ENCODE measurements at places on chromosomes 13 and 19.

- no peak for DNase-seq
Observed at GRCh38 chr19:14516048-14516534, 2.1 kb downstream of the DNAJB1 start.

GRCh38 chr13:75547917-75548316, 1.7 kb upstream of the UCHL3 start:
- DNase-seq = no peak

DNA sequence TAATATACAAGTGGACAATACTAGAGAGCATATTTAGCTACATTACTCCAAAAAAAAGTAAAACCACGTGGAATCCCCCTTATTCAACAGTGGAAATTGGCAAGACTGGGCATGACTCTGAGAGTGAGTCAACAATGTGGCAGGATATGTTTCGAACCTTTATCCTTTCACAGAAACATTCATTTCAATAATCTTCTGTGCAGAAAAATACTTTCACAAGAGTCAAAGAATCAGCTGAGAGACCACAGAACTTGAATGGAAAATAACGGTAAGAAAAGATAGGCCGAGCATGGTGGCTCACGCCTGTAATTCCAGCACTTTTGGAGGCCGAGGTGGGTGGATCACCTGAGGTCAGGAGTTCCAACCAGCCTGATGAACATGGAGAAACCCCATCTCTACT, 25.1 kb upstream of the CD70 start:
- no peak for DNase-seq

GRCh38 chr13:27128825-27129627, 42.6 kb downstream of the USP12 start:
- no peak for DNase-seq

DNA sequence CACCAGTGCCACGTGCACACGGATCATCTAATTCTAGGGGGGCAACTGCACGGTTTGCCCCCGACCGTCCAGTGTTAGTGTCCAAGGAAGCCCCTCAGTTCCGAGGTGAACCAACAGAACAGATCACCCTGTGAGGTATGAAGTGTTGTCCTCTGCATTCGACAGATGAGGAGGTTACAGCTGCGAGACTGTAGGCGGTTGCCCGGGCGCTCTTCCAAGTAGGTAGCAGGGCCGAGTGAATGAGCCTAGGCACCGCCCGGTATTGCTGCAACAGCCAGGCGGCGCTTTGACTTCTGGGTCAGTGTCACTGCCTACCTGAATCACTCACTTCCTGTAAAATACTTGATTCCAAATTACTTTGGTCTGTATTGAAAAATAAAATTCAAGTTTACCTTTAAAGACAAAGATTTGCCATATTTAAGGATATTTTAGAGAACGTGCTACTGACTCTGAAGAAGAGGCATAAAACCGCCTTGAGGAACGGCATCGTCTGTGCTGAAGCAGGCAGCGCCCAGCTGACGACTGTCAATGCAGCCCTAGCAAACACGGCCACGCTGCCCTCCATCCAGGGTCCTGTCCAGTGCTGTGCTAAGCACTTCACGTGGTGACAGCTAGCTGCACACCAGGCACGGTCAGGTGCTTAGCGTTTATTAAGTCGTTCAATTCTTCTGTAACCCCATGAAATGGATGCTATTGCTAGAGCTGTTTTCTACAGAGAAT, 19.3 kb upstream of the RASA3 start:
- DNase-seq = no peak

DNA sequence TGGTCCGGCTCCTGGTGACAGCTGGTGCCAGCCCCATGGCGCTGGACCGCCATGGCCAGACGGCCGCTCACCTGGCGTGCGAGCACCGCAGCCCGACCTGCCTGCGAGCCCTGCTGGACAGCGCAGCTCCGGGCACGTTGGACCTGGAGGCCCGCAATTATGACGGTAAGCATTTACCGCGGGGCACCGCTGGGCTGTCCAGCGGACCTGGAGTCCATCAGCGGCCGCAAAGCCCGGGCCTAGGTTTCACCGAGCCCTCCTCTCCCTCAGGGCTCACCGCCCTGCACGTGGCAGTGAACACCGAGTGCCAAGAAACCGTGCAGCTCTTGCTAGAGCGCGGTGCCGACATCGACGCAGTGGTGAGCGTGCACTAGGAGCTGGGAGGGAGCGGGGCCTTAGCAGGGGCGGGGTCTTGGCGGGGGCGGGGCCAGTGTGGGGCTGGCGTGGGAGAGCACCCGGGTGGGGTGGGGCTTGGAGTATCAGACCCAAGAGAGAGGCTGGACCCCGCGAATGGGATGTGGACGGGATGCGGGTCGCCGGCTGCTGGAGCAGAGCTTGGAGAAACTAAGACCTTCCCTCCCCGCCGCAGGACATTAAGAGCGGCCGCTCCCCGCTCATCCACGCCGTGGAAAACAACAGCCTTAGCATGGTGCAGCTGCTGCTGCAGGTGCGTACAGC, 8.7 kb downstream of the BCL3 start:
- DNase-seq = no peak

DNA sequence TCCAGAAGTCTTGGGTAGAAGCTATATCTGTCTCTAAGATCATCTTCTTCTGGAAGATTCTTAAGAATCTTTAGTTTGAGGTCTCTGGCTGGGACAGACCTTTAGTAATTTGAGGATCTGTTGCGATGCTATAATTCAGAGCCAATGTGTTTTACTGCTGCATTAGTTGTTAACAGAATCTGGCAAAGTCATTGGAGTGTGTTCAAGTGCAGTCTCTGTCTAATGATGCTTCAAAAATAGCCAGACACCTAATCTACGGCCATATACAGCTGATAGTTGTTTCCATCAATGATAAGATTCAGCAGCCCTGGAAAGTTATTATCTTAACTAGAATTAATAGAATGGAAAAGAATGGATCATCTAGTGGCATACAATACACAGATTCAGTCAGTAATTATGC, 72.6 kb downstream of the CDK8 start:
- no peak for DNase-seq

DNA sequence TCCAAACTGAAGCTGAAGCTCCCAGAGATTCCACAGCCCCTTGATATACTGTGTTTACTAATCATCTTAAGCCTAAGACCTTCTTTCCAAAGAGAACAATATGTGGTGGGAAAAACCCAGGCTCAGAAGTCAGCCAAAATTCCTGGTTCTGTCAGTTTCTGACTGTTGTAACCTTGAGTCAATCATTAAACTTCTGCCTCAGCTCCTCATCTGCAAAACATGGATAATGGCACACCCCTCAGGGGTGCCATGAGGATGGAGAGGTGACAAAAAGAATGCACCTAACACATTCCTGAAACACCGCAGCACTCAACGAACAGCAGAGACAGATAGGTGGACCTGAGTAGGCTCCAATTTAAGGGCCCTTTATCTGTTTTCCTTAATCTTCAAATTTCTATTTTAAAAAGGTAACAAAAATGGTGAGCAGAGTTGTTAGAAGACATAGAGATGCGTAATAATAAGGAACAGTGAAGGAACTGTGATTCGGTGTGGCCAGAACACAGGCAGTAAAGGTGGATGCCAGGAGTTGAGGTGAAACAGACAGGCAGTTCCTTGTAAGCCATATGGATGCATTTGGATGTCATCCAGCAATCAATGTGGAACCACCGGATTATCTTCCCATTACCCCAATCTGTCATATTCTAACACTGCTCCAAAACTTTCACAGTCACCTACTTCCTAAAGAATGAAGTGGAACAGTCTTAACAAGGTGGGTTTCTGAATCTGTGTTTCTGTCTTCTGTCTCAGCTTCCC, 56.6 kb upstream of the DOCK9 start:
- no peak for DNase-seq

DNA sequence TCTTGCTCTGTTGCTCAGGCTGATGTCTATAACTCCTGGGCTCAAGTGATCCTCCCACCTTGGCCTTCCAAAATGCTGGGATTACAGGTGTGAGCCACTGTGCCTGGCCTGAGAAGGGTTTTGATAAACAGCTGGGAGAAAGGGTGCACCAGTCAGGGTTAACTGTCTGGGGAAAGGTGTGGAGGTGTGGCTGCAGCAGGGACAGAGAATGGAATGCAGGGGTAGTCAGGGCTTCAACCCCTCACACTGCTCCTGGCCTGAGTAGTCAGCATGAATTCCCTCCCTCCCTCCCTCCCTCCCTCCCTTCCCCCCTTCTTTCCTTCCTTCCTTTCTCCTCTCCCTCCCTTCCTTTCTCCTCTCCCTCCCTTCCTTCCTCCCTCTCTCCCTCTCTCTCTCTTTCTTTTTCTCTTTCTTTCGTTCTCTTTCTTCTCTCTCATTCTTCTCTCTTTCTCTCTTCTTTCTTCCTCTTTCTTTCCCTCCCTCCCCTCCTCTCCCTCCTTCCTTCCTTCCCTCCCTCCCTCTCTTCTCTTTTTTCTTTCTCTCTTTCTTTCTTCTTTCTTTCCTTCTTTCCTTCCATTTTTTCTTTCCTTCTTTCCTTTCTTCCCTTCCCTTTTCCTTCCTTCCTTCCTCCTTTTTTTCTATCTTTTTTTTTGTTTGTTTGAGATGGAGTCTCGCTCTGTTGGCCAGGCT, 16.0 kb downstream of the MYO1F start:
- no peak for DNase-seq

DNA sequence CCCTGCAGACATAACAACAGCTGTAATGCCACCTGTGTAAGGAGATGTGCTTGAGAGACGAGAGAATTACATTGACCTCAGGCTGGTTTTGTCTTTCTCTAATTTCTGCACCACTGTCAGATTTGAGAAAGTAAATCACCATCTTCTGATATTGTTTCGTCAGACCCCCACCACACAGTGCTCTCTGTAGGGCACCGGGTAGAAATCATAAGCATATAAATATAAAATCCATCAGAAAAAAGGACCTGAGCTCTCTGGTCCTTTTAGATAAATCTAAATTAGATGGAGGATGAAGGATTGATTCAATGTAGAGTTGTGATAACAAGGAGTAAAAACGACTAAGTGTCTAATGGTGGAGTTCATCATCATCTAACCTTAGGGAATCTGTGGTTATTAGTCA, 1981.0 kb upstream of the PRR20A start:
- no peak for DNase-seq

GRCh38 chr13:109154966-109155761, 525.8 kb downstream of the MYO16 start:
- DNase-seq = no peak

DNA sequence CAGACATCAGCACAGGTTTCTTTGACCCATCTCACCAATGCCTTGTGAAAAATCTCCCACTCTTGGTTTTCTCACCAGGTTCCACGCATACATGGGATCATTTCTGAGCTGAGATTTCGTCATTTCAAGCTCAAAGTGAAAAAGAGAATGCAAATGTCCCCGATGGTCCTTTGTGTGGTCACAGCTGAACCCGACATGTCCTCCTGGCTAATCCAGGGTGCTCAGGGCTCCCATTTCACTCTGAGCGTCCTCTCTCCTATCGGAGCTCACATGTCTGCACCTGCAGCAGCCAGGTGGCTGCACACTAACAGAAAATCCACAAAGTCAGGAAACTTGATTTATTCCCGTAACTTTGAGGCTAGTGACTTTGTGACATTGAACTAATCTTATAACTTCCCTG, 9.3 kb upstream of the CEACAM3 start:
- DNase-seq = peak; percentile 81

DNA sequence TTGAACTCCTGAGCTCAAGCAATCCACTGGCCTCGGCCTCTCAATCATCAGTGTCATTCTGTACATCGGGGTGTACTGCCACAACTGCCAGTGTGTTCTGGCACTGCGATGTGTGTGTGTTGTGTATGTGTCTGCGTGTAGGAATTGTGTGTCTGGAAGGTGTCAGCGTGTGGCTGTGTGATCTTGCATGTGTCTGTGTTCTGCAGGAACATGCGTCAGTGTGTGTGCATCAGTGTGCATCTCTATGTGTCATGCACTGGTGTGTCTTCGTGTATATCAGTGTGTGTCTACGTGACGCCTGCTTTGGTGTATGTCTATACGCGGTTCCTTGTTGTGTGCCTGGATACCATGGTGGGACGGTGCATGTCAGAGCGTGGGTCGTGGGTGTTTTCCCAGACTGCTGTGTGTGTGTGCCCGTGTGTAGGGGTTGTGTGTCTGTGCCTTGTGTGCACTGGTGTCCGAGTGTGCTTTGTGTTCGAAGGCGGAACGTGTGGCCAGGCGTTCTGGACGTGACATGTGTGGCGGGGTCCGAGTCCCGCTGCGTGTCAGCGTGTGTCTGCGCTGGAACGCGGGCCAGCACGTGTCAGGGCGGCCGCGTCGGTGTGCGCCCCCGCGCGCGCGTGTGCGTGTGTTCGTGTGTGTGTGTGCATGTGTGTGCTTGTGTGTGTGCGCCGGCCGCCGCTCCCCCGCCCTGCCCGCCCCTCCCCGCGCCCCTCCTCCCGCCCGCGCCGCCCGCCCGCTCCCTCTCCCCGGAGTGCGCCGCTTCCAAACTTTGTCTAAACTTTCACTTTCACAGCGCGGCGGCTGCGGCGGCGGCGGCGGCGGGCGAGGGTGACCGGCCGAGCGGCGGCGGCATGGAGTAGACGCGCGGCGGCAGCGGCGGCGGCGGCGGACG, at the start of gene NFIX:
Gene NFIX (plus strand): TSS at position 775 of the 895 bp plus-strand sequence. CDS start 363 bp downstream, outside the sequence.
- DNase-seq = no peak

DNA sequence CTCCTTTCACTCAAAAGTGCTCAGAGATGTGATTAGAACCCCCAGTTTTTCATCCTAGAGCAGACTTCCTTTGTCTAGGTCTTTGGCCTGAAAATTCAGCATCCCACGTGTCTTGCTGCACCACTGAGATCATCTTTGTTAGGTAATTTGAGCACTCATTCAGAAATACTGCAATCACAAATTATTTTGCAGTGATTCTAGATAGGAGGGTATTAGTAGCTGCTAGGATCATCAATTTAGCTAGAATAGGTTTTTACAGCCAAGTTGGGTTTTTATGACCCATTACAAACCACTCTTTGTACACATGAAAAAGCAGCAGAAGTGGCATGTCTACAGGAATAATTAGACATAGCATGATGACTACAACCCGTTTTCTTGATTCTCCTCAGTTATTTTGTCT, 219.6 kb downstream of the GPC6 start:
- DNase-seq = no peak

DNA sequence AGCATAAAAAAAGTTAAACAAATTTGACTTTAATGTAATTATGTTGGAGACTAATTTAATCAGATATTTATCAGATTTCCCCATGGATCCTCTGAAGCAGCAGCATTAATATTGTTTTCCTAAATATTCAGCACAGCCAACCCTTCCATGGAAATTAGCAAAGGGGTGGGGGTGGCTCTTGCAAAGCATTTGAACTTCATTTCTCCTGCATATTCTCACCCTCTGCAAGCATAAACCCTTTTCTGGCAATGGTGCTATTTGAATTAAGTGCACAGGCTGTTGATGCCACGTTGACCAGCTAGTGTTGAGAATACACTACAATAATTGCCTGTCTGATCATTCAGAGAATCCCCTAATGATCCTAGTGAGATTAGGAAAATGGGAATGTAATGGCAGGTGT, 488.1 kb upstream of the KLF12 start:
- DNase-seq = no peak

DNA sequence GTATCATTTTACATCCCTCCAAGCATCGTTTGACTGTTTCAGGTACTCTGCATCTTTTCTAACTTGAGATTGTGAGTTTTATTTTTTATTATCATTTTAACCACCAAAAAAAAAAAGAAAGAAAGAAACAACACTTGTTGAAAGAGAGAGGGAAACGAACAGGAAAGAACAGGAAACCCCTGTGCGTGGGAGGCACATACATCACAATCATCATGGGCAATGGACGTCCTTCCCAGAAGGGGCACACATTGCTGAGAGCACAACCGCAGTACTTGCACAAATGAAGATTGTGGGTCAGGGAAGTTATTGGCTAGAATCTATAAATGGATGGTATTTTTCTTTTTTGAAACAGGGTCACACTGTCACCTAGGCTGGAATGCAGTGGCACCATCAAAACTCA, 1.7 kb downstream of the CLC start:
- no peak for DNase-seq

GRCh38 chr19:50475736-50476223, 527 bp upstream of the EMC10 start:
- DNase-seq = no peak
